ENCODE measurements at places on chromosomes 1 and 21. TPM values are rescaled to one million over a fixed set of nuclear protein-coding genes. Genes with fewer than 3 reads are reported as not detected.

Gene NDUFS5
- 611 TPM for total RNA-seq

Gene IGSF5
- total RNA-seq = 6.0 TPM

Gene FGR
- 1.4 TPM for total RNA-seq

Gene HSF2BP
- total RNA-seq = not detected

Gene PGLYRP4
- not detected for total RNA-seq

Gene AHDC1
- total RNA-seq = 46.5 TPM

Gene GPR157
- 64.8 TPM for total RNA-seq

Gene C1QB
- 16.4 TPM for total RNA-seq

Gene NHLH2
- not detected for total RNA-seq

DNA sequence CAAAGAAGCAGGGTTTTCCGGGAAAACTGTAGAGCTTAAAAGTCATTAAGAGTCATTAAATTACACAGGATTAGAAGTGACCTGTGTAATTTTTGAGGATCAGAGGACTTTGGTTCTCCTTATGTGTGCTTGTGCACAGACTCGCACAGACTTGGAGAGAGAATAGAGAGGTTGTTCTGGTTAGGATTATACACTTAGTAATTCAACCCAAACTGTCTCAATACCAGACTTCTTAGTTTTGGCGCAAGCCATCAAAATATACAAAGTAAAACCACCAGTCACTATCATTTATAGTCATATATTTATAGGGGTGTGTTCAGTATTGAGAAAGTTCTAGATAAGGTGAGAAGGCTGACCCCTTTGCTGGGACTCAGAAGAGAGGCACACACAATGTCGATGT lies 112.3 kb downstream of the HLX start:
- DNase-seq = no peak

- no peak for DNase-seq
Measured at GRCh38 chr1:26789931-26790330, 2.2 kb downstream of the PIGV start.

DNA sequence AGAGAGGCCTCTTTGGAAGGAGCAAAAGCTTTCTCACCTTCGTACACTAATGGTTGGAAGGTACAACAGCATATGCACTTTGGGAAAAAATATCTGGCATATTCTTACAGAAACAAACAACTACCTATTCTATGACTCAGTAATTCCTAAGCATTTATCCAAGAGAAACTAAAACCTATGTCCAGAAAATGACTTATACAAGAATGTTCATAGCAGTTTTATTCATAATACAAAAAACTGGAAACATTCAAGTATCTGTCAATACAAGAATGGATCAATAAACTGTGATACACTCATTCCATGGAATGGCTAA lies 8.2 kb downstream of the NBPF1 start:
- DNase-seq = no peak

GRCh38 chr1:31501505-31501904 lies 74.8 kb upstream of the TINAGL1 start:
- no peak for DNase-seq

DNA sequence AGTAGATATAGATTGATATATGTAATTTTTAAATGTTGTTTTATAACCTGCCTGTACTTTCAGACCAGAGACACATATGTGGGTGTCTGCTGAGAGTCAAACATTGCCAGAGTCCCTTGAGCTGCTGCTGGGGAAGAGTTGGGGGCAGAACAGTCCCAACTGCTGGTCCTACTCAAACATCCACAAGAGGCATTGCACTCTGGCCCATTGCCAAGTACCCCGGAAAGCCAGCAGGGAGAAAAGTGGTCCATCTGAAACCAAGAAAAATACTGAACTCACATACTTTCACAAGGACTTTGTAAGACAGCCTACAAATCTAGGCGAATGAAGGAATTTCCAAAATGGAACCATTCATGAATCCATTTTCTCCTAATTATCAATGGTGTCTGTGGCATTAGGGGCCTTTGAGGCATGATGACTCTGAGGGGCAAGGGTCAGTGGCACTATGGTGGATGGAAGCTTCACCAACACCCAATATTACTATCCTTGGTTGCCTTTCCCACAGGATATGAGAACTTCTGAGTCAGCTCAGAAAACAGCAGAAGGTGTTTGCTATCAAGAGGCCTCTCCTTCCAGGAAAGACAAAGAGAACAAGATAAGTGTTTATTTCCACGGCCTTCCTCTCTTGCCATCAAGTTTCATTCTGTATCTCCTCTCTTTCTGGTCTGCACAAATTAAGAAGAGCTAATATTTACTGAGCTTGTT lies 7.3 kb upstream of the TBX15 start:
- no peak for DNase-seq

DNA sequence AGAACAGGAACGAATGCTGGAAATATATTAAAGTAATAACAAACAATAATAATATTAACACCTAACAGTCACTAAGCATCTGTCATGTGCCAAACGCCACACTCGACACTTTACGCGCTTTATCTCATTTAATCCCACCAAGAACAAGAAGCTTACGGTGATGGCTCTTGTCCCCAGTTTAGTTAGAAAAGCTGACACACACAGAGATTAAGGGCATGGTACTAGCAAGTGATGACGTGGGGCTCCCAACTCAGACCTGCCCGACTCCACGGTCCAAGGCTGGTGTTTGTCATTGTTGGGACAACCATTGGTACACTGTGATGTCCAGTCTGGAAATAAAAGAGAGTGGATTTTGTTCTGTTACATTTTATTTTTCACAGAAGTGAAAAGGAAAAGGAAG lies 41.1 kb upstream of the KIF26B start:
- no peak for DNase-seq

- no peak for DNase-seq
Measured at GRCh38 chr1:95982711-95983110, 738.9 kb upstream of the PTBP2 start.

- no peak for DNase-seq
Measured at GRCh38 chr1:91091812-91092211, 70.0 kb upstream of the ZNF644 start.

- DNase-seq = no peak
Measured at GRCh38 chr1:41365320-41365633, 4.0 kb downstream of the FOXO6 start.

- DNase-seq = no peak
Measured at GRCh38 chr1:74478979-74479378, 33.4 kb downstream of the LRRC53 start.

- DNase-seq = no peak
Measured at GRCh38 chr1:14666962-14667650, 68.6 kb downstream of the KAZN start.

GRCh38 chr1:97433094-97433823 lies 487.6 kb downstream of the DPYD start:
- DNase-seq = no peak

DNA sequence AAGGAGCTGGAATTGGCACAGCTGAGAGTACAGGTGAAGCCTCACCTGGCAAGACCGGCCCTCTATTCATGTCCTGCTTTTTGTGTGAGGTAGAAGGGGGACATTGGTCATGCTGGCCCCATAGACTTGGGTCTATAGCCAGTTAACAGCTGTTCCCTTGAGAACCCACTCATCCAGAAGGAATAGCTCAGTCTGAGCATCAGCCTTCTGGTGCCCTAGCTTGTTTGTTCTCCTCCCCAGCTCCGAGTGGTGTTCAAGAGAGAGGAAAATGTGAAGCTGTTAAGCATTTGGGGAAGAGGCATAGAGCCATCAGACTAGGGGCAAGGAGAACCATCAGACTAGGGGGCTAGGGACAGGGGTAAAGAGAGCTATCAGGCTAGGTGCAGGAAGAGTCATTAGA lies 290.9 kb downstream of the SIPA1L2 start:
- DNase-seq = no peak

DNA sequence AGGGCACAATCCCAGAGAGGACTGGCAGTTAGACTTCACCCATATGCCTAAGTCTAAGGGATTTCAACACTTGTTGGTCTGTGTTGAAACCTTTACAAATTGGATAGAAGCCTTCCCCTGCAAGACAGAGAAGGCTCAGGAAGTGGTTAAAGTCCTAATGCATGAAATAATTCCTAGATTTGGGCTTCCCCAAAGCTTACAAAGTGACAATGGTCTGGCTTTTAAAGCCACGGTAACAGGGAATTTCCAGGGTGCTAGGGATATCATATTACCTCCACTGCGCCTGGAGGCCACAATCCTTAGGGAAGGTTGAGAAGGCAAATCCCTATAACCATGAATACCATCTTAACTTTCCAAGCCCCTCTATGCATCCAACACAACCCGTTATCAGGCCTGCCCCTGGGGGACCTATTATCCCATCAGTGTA lies 3.3 kb upstream of the FMO4 start:
- DNase-seq = no peak

GRCh38 chr1:17763995-17764394 lies 8.9 kb downstream of the ACTL8 start:
- DNase-seq = no peak

DNA sequence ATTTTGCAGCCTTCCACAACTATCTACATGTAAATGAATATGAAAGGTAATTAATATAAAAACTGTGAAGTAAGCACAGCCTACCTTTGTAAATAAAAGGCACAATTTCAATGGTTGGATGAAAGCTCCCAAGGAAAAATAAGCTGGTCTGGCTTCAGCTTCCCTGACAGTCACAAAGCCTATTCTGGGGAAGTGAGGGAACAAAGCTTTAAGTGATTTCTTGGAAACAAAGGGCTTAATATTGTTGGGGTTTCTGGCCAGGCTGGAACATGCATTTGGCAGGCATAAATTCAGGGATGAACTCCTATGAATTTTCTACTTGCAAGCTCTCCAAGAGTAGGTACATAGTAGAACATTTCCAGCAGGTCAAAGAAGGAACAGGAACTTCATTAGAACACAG lies 17.3 kb downstream of the BCAS2 start:
- no peak for DNase-seq

DNA sequence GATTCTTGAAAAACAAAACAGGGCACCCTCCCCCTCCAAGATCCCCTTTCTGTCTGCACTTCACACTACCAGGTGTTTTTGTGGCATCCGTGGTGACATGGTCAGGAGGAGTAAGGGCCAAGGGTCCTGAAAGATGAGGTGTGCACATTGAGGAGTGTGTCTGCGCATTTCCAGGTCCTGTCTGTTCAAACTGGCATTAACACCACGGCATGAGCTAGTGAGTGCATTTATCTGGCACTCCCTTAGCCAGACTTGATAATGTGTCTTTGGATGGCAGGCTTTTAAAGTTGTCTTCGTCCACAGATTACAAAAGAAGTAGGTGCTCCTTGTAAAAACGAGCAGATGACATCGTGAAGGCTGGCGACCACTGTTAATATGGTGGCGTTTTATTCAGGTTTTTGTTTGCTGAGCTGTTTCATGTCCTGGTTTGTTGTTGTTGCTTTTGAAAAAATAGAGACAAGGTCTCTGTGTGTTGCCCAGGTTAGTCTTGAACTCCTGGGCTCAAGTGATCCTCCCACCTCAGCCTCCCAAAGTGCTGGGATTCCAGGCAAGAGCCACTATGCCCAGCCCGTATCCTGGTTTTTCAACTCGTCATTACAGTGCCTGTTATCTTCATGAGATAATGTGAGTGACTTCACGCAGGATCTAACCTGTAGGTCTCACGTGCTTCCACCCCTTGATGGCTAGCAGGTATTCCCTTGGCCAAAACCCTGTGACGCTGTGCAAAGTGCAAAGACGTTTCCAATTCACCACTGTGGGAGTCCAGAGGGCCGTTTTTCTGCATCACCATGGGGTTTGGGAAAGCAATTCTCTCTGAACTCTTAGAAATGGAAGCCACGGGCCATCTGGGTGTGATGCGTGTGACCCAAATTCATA lies 4.2 kb downstream of the TMEM51 start:
- DNase-seq = no peak

DNA sequence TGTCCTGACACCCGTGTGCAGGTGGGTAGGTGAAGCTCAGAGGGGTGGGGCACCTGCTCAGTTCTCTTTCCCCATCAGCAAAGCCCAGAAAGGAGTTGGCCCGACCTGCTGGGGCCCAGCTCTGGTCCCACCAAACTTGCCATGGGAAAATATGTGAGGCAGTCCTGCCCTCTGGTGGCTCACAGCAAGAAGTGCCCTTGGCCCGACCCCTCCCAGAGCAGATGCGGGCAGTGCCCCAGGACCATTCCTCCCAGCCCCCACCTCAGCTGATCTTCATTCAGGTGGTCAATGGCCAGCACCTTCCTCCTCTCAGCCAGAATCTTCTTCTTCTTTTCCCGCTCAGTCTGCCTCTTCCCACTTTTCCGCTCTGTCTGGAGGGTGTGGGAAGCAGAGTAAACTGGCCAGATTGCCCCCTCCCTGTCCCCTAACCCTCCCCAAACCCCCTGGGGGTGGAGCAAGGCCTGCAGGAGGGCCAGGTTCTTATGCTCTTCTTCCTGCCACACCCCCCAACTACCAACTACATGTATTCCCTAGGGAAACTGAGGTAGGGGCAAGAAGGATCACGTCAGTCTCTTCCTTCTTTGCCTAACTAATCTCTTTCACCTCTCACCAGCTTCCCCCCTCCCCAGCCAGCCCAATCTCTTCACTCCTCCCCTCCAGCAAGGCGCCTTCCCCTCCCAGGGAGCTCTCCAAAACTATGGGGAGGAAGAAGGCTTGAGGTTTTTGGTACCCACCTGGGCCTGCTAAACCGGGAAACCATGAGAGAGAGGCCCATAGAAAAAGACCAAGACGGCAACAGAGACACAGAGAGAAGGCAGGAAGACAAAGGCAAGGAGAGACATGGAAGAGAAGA lies 15.6 kb downstream of the TNNT2 start:
- DNase-seq = no peak

DNA sequence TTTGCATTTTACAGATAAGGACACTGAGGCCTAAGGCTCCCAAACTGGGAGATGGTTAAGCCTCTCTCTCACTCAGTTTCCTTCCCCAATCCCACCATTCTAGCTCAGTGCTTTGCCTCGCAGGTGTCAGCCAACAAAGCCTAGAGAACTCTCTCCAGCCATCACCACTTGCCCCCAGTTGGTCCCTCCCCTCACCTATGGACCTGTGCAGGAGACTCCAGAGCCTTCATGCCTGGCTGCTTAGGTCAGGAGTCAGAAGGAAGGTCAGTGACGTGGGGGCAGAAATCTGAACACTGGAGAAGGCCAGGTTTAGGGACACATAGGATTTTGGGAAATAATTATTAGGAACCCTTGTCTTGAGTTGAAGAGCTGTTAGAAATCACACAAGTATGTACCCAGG lies 295.3 kb downstream of the PTPRU start:
- DNase-seq = no peak
